ENCODE measurements at places on chromosomes 7 and 10.
A peak's percentile ranks its signal among the peaks of the same experiment; 100 is the strongest.

DNA sequence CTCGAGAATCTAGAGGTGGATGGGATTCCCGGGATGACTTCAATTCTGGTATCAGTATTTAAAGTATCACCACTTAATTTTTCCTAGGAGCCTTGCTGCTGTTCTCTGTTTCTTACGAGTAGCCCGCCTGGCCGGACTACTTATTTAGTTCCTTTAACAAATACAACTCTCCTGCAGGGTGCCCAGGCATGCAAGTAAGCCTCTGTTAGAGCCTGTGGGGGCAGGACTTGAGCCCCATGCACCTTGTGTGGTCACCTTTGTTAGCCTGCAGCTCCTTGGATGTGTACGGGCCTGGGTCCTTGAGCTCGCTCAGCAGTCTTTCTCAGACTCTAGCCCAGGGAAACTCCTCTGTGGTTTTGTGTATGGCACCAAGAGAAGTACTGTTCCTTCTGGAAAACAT is 16.1 kb downstream of the EIF4H start:
- no peak for DNase-seq

- DNase-seq = no peak
Measured at GRCh38 chr7:20352573-20353306, 22.0 kb downstream of the ITGB8 start.

GRCh38 chr7:56447864-56448693 is 331.9 kb upstream of the NUPR2 start:
- no peak for DNase-seq

- no peak for DNase-seq
Measured at GRCh38 chr10:102505462-102506115, 1.8 kb downstream of the SUFU start.

DNA sequence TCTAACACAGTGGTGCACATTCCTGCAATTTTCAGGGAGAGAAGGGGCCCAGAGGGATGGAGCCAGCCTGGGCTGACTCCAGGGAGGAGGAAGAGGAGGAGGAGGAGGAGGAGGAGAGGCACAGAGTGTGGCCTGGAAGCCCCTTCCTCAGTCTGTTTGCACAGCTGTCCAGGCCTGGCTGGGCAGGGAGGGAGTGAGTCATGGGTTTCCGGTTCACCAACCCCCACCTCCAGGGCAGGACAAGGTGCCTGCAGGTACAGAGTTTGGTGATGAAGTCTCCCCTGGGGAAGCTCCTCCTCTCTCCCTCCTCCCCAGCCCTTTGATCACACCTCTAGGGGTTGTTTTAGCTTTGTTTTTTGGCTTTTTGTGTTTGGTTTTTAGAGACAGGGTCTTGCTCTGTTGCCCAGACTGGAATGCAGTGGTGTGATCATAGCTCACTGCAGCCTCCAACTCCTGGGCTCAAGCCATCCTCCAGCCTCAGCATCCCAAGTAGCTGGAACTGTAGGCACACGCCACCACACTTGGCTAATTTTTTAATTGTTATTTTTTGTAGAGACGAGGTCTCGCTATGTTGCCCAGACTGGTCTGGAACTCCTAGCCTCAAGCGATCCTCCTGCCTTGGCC is 77.5 kb upstream of the CUX1 start:
- no peak for DNase-seq

DNA sequence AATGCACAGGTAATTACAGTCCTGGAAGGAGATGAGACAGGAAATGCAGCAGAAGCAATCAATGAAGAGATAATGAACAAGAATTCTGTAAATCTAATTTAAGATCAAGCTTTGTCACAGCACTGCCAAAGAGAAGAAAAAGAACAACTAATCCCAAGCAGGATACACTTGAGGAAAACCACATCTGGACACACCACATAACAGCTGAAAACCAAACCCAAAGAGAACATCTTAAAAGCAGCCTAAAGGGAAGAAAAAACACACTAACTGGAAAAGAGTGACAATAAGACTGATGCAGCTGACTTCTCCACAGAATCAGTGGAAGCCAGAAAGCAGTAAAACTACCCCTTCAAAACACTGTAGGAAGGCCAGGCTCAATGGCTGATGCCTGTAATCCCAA is 10.2 kb downstream of the CYTH3 start:
- no peak for DNase-seq

DNA sequence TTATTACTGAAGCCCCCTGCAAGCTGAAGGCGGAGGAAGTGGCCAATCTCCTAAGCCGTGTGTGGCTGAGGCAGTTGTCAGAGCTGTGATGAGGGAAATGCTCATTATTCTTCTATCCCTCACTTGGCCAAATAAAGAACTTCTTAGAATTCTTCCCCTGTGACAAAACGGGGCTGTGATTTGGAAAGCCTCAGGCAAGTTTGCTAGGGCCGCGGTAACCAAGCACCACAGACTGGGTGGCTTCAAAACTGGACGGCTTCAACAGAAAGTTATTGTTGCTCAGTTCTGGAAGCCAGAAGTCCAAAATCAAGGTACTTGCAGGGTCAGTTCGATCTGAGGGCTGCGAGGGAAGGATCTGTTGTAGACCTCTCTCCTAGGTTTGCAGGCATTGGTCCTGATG is 72.3 kb upstream of the STEAP1B start:
- no peak for DNase-seq

- DNase-seq = peak; percentile 28
Measured at GRCh38 chr7:12715372-12716133, 28.1 kb downstream of the ARL4A start.

DNA sequence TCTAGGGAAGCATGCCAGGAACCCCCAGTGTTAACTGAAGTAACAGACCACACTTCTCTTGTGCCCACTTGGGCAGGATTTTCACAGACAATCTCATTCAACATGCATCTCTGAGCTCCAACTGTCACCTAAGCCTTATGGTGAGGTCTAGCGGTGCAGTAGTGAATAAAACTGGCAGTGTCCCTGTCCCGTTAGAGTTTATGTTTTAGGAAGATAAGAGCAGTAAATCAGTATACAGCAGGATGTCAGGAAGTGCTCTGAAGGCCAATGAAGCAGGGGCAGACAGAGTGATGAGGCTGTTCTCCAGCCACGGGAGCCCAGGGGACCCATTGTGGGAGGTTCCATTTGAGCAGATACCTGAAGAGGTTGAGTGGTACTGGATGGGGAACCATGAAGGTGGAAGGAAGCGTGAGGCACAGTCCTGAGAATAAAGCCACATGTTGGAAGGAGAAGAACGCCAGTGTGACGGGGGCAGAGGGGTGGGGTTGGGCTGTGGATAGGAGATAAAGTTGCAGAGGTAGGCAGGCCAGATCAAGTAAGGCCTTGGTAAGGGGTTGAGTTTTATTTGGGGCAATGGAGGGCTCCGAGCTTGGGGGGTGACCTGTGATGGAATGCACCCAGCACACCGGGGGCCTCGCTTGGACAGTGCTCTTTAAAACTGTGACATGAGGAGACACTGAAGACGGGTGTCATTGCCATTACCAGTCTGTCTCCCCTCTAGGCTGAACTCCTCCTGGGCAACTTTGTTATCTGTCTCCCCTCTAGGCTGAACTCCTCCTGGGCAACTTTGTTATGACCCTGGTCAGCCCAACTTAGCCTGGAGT is 6.6 kb downstream of the GDF10 start:
- no peak for DNase-seq

GRCh38 chr7:1520539-1521234 is 9.8 kb upstream of the MAFK start:
- DNase-seq = no peak

- no peak for DNase-seq
Measured at GRCh38 chr10:24010436-24010970, 198.4 kb upstream of the KIAA1217 start.

- no peak for DNase-seq
Measured at GRCh38 chr10:34587002-34587679, 228.0 kb downstream of the PARD3 start.

DNA sequence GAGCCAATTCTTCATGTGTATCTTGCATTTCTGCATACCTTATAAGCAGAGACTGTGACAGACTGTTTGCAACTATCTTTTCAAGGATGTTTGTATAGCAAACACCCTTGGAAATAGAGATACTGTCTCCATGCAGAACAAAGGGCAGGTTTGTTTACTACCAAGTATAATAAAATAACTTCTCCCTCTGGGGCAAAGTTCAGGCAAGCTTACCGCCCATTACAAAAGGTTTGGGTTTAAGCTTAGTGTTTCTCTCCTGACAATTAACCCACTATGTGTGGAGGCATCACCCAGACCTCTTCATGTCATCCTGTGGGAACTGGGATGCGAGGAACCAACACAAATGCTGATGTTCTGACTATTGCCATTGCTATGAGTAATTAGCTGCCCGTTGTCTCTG is 479.1 kb upstream of the ZMIZ1 start:
- DNase-seq = no peak

DNA sequence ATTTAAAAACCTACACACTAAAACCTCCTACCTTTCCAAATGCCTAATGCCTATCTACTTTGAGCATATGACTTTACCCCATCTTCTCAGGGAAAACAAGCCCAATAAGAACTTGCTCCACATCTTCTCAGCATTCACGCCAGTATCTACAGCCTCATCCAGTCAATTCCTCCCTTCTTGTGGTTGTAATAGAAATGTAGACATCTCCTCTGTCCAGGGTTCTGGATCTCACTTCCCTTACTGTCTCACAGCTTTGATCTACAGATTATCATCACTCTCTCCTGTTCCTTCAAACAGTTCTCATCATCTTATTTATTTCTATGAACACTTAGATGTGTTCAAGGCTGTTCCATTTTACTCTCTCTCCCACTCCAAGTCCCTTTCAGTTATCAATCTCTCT is 70.4 kb upstream of the NOBOX start:
- DNase-seq = no peak

DNA sequence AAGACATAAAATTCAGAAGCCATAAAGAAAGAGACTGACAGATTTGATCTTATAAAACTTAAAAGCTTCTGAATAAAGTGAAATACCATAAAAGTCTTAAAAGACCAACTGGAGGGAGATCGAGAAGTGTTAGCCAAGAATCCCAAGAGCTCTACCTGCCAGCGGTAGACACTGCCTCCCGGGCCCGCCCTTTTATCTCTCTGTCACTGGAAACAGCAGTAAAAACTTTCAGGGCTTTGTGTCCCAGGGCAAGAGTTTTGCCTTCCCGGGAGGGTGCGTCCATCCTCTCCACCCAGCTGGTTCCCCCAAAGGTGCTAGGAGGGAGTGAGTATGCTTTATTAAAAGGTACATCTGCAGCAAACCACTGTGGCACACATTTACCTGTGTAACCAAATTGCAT is 5.8 kb downstream of the PLA2G12B start:
- DNase-seq = no peak

DNA sequence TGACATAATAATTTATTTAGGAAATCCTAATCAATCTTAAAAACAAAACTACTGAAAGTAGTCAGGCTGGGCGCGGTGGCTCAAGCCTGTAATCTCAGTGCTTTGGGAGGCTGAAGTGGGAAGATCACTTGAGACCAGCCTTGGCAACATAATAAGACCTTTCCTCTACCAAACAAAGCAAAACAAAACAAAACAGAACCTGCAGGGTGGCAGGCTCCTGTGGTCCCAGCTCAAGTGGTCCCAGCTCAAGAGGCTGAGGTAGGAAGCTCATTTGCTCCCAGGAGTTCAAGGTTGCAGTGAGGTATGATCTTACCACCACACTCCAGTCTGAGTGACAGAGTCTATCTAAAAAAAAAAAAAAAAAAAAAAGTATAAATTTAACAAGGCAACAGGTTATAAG is 748.0 kb downstream of the CNTNAP2 start:
- DNase-seq = no peak

- DNase-seq = no peak
Measured at GRCh38 chr7:96183163-96183670, 138.7 kb downstream of the SLC25A13 start.

GRCh38 chr10:79078367-79079053 is 9.7 kb downstream of the ZMIZ1 start:
- DNase-seq = no peak

- no peak for DNase-seq
Measured at GRCh38 chr10:8365935-8366911, 311.7 kb downstream of the GATA3 start.

DNA sequence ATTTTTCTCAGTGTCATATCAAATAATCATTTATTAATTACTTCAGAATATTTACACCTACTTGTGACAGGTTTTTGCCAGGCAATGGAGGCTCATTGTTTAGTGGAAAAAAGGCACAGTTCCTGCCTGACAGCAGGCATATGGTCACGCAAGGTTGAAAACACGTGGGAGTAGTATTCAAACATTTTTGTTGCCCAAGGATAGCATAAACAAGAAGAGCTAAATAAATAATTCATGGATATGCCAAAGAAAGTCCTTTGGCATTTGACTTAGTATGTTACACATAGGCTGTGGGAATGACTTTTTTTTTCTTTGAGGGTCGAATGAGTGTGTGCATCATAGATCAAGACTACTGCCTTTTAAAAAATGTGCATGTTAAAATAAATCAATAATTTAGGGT is 120.5 kb upstream of the SEMA3E start:
- no peak for DNase-seq

DNA sequence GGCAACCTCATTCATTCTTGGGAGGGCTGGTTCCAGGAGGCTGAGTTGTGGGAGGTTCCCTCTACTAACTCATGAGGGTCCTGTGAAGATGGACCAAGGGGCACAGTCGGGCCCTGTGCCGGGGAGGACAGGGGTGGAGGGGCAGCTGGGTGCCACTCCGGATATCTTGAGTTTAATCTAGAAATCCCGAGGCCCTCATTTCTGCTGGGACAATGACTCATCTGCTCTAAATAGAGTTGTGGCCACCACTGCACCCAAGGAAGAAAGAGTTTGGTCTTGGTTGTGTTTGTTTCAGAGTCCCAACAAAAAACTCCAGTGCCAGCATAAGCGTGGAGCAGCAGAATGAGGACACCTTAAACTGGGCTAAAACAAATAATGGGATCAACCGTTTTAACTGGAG is 82.4 kb downstream of the EBF3 start:
- DNase-seq = no peak

GRCh38 chr10:21518149-21518640 is 7.3 kb downstream of the SKIDA1 start:
- no peak for DNase-seq

GRCh38 chr7:155963356-155963755 is 151.1 kb upstream of the SHH start:
- no peak for DNase-seq

- no peak for DNase-seq
Measured at GRCh38 chr10:130230611-130231010, 94.4 kb downstream of the GLRX3 start.

- no peak for DNase-seq
Measured at GRCh38 chr7:88111140-88111743, 108.6 kb downstream of the SRI start.

- no peak for DNase-seq
Measured at GRCh38 chr7:106069471-106070200, 42.5 kb downstream of the SYPL1 start.

- DNase-seq = no peak
Measured at GRCh38 chr7:96300986-96301385, 20.9 kb downstream of the SLC25A13 start.

- no peak for DNase-seq
Measured at GRCh38 chr7:28958235-28958979, at the start of gene TRIL. TSS of gene TRIL (minus strand) at chr7:28958330. CDS start at chr7:28958046, 284 bp downstream.

DNA sequence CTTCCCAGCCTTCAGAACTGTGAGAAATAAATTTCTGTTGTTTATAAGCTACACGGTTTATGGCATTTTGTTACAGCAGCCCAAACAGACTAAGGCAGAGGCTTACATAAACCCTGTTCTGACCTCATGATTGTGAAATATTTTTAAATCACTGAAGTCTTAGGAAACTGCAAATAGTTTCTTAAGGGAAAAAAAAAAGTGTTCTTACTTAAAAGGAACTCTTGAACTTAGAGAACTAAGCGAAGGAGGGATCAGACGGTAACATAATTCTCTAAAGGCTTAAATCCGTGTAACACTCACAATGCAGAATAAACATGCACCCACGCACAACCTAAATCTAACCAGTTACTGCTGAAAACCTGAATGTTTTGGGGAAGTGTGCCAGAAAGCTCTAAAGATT is 749.1 kb upstream of the LRRTM3 start:
- no peak for DNase-seq

Data from HL-60 (cell line).